NCI-H82 (cell line): ENCODE measurements at places on chromosomes 3 and 15.

- no peak for DNase-seq
Observed at GRCh38 chr15:45858491-45858890, 223.7 kb downstream of the SQOR start.

- no peak for DNase-seq
Observed at GRCh38 chr15:47872869-47873432, 155.6 kb downstream of the SEMA6D start.

GRCh38 chr3:15324379-15324808 lies 8.0 kb downstream of the SH3BP5 start:
- DNase-seq, result no peak

- DNase-seq, result no peak
Observed at GRCh38 chr3:18723206-18723810, 298.2 kb upstream of the SATB1 start.

GRCh38 chr3:155131104-155131503 lies 51.0 kb downstream of the MME start:
- no peak for DNase-seq
